ENCODE measurements at places on chromosomes 16 and 17. TPM values are rescaled to one million over a fixed set of nuclear protein-coding genes. Genes with fewer than 3 reads are reported as not detected.

PRR35 gene
- not detected for total RNA-seq

CETP gene
- not detected for total RNA-seq

PRAC1 gene
- total RNA-seq = not detected

MYO15B gene
- total RNA-seq = 231 TPM

SLC5A10 gene
- total RNA-seq = not detected

PRSS36 gene
- 9.4 TPM for total RNA-seq

KRT15 gene
- 0.78 TPM for total RNA-seq

KRTAP9-3 gene
- total RNA-seq = not detected

LYZL6 gene
- not detected for total RNA-seq

SETD1A gene
- total RNA-seq = 17.1 TPM

USP22 gene
- total RNA-seq = 138 TPM

EPOP gene
- 1.3 TPM for total RNA-seq

Data from tibial nerve (tissue), 4 donors.